ENCODE measurements at places on chromosomes 16 and 17.

DNA sequence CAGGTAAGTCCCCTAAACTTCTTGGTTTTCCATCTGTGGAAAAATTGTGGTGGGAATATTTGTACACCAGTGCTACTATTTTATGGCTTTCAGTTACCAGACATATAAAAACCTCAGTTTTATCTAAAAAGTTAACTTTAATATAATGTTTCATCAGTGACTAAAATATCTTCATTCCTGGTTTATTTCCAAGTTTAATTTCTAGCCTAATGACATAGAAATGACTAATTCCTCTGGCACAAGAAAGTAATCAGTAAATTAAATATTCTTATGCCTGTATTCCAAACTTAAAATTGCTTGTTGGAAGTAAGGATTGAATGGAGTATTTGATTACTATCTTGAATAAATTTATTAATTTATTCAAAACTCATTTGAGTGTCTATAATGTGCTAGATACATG is 757.0 kb downstream of the CDH11 start:
- no peak for DNase-seq

- peak; percentile 93 for DNase-seq
Observed at GRCh38 chr16:96935-97381, 18.9 kb downstream of the MPG start.

GRCh38 chr17:9902120-9902519 is 3.0 kb downstream of the RCVRN start:
- DNase-seq: no peak

- no peak for DNase-seq
Observed at GRCh38 chr16:55146966-55147365, 177.0 kb upstream of the IRX6 start.

GRCh38 chr16:15055141-15056053 is 477 bp downstream of the NTAN1 start:
- peak; percentile 37 for DNase-seq

DNA sequence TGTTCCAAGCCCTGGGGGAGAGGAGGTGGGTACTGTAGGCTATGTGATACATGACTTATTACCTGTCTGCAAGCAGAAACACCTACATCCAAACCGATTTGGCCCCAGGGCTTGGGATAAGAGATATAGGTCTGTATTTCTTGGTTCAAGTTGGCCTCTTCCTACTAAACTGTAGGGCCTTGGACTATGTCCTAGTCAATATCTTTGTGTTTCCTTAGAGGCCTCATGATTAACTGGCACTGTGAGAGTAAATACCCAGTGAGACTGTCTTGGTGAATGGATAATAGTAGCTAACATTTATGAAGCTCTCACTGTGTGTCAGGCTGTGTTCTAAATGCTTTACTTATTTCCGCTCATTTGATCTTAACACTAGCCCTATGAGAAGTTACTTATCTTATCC is 70.0 kb downstream of the MSI2 start:
- DNase-seq: no peak

- no peak for DNase-seq
Observed at GRCh38 chr17:46950997-46951621, 27.9 kb downstream of the RPRML start.

DNA sequence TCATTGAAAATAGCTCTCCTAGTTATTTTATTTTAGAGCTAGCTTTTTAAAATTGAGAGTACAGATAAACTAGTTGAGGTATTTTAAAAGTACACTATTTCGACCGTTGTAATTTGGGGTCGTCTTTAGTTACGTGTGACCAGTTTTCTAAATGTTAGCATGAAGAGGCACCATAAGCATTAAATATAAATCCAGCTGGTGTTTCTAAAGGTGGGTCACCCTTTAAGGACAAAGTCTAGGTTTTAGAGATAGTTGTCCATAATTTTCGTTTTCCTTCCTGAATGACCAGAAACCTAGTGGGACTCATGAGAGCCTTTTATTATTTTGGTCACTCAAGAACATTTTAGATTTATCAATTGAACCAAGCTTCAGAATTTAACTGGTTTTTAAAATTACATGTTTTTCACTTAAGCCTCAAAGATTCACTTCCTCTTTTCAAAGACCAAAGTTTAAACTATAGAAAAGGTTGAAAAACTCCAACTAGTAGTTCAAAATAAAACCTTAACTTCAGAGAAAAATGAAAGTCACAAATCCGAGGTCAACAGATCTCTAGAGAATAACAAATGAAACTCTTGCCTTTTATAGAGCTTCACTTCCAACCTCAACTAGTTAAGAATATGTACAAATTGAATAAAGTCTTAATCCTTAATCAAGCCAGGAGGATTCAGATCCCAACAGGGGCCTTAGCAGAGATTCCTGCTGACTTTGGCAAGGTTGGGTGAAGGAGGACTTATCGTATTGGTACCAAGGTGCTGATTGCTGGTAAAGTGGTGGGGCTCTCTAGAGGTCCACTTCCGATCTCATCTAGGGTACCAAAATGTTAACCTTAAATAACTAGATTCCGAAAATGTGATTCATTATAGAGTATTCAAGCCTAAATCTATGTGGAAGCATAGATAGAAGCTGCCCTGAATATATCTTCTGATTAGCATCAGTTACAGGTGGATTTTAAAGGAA is 32.5 kb downstream of the PHKB start:
- no peak for DNase-seq

DNA sequence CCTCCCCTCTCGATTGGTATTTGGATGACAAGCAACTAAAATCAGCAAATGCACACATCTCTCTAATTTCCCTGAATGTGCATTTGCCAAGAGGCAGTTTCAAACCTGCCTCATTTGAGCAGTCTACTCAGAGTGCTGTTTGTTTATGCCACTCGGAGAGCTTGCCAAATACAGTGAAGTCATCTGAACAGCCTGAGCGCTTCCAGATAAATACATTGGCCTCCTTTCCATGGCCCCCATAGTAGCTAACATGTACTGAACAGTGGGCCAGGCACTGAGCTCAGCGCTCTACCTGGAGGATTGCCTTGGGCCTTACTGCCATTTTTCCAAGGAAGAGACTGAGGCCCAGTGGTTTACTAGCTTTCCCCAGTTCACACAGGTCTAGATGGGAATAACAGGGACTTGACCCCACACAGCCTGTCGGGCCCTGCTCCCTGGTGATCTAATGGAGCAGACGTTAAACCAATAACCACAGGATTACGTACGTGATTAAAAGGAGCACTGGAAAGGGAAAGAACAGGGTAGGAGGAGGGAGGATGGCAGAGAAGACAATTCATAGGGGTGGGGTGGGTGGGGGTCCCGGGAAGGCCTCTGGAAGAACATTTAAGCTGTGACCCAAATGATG is 18.7 kb upstream of the ANKRD40CL start:
- no peak for DNase-seq

GRCh38 chr17:33121756-33122155 is 130.1 kb downstream of the SPACA3 start:
- no peak for DNase-seq

- no peak for DNase-seq
Observed at GRCh38 chr17:17741349-17742023, 60.2 kb downstream of the RAI1 start.

- DNase-seq: peak; percentile 7
Observed at GRCh38 chr17:28746611-28747050, 2.8 kb downstream of the TRAF4 start.

DNA sequence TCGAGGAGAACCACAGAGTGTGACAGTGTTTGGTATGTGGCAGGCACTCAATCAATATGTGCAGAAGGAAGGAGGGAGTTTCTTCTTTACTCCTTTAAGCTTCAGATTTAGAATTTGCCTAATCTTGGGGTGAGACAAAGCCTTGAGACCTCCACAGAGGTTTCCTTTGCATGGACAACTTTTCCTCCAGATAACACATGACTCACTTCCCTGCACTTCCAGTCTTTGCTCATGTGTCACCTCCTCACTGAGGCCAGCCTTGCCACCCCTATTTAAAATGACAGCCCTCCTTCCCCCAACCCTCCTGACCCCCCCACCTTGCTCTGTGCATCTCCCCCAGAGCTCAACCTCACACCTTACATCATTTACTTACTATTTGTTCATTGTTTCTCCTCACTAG is 17.4 kb upstream of the NOS2 start:
- peak; percentile 18 for DNase-seq

DNA sequence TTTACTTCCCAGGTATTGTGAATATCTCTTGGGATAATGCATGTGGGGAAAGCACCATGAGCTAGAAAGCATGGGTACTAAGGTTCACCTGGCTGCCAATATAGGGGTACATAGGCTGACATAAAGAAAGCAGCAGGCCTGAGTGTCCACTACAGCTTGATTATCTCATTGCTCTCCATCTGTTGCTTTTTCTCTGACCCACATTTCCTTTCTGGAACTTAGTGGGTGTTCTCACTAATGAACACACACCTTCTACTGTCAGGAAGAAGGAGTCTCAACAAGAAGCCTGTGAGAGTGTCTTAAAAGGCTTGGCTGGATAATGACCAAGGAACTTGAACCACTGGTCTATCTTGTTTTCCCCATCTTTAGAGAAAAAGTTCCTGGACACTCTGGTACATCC is 62.5 kb downstream of the CA10 start:
- no peak for DNase-seq

GRCh38 chr16:50884066-50884860 is 142.4 kb downstream of the CYLD start:
- DNase-seq: peak; percentile 15

GRCh38 chr17:76925441-76925891 is 57.3 kb downstream of the MGAT5B start:
- DNase-seq: no peak

DNA sequence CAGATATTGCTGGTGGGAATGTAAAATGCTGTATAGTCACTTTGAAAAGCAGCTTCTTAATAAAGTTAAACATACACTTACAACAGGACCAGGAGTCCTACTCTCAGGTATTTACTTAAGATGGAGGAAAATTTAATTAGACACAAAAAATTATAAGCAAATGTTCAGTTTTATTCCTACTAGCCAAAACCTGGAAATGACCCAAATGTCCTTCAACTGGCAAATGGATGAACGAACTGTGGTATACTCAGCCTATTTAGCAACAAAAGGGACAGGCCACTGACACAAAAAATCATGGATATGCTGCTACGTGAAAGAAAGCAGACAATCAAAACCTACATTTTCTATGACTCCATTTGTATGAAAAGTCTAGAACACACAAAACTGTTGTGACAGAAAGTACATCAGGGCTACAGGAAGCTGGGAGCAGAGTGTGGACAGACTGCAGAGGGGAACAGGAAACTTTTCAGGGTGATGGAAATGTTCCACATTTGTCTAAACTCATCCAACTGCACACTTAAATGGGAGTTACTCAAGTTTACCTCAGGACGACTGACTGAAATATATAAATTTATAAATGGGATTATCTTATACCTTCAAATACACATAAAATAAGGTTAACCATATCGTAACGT is 49.3 kb upstream of the MNT start:
- no peak for DNase-seq

- peak; percentile 20 for DNase-seq
Observed at GRCh38 chr17:61536422-61536955, 54.5 kb downstream of the NACA2 start.

DNA sequence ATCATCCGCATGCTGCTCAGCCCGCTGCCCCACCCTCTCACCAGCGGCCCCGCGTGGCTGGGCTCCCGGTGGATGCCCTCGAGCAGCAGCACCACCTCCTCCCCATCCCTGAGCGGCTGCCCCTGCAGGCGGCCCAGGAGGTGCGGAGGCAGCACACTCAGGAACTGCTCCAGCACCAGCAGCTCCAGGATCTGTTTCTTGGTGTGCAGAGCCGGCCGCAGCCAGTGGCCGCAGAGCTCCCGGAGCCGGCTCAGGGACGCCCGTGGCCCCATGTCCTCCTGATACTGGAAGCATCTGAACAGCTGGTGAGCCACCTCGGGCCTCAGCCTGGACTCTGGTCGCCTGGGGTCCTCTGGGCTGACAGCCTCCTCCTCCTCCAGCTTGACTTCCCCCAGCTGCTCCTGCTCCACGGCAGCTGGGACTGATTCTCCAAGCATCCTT is 6.6 kb downstream of the ZSCAN10 start:
- no peak for DNase-seq

- DNase-seq: peak; percentile 75
Observed at GRCh38 chr17:74833501-74834377, 25.9 kb downstream of the GRIN2C start.

GRCh38 chr16:83420206-83420760 is 387.5 kb upstream of the HSBP1 start:
- peak; percentile 16 for DNase-seq

Measured in suppressor macrophage treated with lipopolysaccharide for 1 hour (primary cell).